NCI-H2227 treated with DMSO at 0.1 percent for 48 hours (cell line): ENCODE measurements at places on chromosomes 5 and 9.
A peak's percentile ranks its signal among the peaks of the same experiment; 100 is the strongest.

DNA sequence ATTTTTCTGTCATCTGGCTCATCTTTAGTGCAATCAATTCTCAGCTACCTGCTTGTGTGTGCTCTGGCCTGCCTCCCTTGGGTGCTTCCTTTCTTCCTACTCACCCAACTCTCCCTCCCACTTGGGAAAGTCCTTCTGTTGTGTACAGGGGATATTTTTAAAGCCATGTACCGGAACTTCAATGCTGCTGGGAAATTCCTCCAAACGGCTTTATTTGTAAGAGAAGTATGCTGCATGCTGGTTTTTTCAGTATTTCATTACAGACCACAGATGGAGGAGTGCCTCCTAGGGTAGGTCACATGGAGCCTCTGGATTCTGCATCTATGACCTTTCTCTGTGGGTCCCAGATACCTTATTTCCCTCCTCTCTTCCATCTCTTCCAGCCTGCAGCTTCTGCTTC lies 5.4 kb upstream of the HMHB1 start:
- no peak for DNase-seq

DNA sequence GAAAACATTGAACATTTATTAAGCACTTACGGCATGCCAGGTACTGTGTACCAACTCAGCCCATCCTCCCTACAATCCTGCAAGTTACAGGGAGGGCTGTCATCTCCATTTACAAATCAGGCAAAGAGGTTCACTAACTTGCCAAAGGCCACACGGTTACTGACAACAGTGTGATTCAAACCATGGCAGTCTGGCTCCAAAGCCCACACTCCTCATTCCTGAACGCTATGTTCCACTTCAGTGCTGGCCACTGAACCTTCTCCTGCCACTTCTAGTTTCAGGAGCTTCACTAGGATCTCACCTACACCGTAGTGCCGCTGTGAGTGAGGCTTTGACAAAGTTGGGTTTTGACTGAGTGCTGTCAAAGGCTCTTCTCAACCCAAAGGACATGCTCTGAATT lies 7.2 kb upstream of the LIFR start:
- DNase-seq, result no peak

DNA sequence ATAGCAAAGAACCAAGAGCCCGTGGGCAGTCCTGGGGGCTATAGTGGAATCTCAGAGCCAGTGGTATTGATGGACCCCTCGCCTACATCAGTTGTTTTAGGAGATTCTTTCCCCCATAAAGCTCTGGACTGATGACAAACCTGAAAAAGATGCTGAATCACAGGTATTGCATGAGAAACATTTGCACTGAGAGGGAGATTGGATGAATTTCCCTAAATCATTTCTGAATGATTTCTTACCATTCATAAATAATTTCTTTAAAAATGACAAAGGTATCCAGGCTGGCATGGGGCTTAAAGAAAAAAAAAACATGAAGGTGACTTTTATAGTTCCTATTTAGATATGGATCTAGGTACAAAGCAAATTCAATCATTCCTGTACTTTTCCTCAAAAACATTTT lies 54.0 kb upstream of the SLIT3 start:
- no peak for DNase-seq

DNA sequence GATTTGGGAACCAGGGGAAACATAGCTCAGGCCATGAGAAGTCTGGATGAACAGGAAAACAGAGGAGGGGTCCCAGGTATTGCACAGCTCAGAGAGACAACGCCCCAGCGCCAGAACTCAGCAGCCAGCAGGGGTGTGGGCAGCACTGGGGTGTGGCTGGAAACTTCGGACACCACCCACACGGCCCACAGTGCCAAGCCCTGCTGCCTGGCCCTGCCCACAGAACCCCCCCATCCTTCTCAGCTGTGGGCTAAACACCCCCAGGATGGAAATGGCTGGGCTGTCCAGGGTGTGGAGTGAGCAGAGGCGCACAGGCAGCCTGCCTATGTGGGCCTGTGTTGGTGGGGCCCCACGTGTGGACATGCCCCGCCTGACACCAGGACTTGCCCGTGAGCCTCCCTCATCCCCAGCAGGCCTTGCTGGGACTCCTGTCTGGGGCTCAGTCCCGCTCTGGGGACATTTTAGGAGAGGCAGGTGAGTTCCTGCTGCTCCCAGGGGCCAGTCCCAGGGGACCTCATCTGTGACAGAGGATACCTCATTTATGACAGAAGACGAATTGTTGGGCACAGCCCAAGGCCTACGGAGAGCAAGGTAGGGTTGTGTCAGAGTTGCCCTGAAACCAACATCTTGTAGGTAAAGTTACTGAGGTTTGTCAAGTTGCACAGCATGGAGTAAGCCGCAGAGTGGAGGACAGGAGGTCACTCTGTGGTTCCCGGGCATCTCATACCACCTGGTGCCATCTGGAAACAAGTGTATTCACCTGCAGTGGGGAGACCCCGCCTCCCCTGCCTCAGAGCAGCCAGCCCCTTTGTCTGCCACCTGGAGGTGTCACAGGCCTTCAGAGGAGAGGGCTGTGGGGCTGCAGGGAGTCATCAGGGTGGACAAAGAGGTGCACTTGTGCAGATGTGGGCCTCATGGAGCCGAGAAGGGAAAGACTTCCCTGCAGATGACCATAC lies 183.2 kb downstream of the AUH start:
- no peak for DNase-seq

DNA sequence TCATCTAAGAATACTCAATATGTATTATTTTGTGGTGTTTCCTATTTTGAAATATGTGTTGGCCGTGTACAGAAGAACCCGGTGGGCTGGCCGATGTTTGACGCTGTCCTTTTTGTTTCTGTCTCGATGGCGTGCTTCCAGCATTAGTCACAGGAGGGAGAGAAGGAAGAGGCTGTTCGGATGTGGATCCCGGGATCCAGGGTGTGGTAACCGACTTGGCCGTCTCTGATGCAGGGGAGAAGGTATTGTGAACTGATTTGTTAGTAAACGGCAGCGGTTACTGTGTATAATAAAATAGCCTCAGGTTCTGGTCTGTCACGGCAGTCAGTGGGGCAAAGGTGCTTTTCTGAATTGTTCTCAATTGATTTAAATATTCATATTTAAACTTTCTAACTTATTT lies 275.0 kb downstream of the ARHGEF28 start:
- DNase-seq, result no peak

DNA sequence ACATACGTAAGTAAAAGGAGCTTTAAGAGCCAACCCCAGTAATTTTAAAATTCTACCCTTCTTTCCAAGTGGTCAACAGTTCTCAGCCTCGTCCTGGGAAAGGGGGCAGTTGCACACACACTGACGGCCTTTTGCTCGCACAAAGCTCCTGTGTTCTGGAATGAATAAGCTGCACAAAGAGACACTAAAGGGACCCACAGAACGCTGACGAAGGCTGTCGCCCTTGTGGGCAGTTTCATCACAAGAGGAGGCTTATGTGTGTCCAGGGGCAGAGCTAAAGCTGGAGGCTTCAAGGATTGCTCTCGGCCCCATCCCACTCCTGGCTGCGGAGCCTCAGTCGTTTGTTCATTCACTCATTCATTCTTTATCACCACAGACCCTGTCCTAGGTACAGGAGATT lies 67.0 kb upstream of the NEK6 start:
- DNase-seq, result no peak

DNA sequence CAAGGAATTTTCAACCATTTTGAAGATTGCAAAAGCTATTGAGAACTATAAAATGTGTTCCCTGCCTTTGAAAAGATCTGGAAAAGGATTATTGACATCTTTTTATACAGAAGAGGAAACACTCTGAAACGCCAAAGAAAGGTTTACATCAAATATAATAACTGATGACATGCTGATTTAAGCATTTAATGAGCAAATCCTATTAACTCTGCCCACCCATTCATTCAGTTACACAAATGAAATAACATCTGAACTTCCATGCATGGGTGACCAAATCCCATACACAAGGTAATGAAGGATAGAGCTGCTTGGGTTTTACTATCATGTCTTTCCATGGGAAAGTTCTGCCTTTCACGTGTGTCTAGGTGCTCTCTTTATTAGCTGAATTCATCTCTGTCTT lies 589.4 kb upstream of the WWC1 start:
- no peak for DNase-seq

DNA sequence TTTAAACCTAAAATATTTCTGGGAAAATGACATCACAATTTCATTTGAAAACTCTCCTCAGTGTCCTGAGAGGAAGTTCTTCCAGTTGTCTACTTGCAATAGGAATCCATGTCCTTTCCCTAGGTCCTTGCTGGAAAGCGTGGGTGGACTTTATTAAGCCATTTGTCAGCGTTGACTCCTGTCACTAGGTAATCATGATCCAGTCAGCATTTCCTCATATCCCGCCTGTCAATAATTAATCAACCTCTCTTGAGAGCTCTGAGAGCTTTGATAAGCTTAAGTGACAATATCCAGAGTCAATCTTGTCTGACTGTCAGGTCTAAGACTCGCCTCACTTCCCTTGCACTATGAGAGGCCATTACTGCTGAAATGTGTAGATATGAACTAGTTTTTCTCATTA lies 107.2 kb upstream of the SLIT3 start:
- DNase-seq, result no peak

GRCh38 chr5:154467655-154468354 lies 10.2 kb downstream of the HAND1 start:
- DNase-seq, result peak; percentile 28

DNA sequence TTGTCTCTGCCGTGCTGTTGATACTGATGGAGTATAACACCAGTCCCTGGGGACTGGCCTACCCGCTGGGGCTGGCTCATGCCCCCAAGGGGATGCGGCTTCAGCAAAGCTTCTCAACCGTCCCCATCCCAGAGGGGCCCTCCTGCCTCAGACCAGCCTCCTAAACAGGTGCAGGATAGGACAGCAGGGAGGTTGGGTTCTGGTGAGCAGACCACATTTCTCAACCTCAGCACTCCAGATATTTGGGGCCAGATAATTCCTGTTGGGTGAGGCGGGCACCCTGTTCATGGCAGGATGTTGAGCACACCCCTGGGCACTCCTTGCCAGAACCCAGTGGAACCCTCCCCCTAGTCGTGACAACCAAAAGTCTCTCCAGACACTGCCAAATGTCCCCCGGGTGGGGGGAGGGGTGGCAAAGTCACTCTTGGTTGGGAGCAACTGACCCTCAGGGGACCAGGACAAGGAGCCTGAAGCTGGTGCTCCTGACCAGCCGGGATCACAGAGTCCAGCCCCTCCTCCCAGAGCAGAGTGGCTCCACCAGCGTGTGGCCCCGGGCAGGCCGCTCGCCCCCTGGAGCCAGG lies 107.8 kb downstream of the ZNF354C start:
- no peak for DNase-seq

DNA sequence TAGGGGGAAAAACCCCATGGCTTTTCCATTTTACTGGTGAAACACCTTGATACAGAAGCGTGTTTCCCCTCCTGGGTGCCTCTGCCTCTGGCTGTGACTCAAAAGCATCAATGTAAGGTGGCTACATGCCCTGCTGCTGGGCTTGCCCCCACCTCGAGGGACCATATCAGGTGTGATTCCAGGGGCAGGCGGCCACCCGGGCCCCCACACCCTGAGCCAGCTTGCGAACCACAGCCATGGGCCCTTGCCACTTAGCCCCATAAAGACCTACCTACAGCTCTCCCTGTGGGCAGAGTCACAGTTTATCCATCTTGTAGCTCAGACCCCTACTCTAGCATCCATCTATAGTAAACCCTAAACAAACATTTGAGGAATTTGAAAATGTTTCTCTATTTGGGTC lies 10.8 kb downstream of the SHC3 start:
- no peak for DNase-seq

GRCh38 chr5:21424907-21425306 lies 1428.2 kb downstream of the CDH12 start:
- no peak for DNase-seq

DNA sequence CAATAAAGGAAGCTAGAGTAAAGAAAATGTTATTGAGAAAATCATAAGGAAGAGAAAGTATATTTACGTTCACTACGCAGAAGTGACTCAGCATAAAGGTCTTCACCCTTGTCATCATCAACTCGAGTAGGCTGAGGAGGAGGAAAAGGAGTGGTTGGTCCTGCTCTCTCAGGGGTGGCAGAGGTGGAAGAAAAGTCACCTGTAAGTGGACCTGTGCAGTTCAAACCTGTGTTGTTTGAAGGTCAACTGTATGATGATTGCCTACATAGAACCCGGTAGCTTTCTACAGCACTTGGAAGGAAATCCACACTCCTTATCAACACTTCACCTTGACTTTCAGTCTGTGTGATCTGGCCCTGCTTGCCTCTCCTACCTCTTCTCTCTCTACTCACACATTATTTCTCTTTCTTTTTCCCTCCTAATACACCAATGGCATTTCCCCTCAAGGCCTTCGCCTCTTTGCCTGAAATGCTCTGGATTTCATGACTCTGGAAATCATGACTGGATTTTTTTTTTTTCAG lies 109.3 kb upstream of the CPEB4 start:
- DNase-seq, result no peak

GRCh38 chr5:34500236-34500847 lies 155.8 kb upstream of the RAI14 start:
- DNase-seq, result no peak

- DNase-seq, result no peak
Measured at GRCh38 chr5:25448646-25449045, 803.9 kb upstream of the CDH10 start.

DNA sequence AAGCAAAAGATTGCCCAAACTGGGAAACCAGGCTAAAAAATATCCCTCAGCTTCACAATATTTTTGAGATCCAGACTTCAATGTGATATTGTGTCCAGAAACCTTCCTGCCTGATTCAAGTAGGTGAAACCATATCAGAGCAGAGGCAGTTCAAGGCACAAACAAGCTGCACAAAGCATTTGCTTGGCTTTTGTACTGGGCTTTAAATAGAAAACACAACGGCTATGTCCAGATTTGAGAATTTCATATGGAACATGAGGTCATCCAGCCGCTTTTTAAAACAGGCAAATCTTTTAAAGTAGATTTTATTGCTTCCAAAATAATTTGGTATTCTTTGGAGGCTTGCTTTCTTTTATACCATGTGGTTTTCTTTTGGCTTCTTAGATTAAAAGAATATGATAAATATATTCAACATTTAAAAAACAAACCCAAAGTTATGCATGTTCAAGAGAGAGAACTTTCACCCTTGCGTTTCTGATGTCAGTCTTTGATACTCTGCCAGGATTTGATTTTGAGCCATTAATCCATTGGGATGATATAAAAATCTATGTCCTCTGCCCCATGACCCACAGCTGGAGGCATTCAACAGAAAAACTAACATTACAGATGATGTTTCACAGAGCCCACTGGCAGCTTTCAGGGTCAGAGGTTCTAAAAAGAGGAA lies 29.0 kb upstream of the CCDC112 start:
- no peak for DNase-seq

DNA sequence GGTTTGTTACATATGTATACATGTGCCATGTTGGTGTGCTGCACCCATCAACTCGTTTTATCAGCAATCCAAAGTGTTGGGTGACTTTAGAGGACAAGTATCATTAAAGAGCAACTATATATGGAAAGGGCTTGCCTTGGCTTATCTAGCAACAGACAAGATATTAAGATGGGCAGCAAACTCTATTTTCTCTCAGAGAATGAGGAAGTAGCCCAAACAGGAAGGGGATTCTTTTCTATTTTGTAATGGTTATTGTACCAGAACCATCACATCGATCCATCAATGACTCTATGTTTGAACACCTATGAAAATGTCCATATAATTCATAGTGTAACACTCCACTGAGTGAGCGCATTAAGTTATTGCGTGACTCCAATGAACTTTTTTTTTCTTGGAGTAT lies 260.1 kb upstream of the SLC24A2 start:
- no peak for DNase-seq

- DNase-seq, result no peak
Measured at GRCh38 chr5:99054972-99055371, 126.2 kb upstream of the CHD1 start.
